ENCODE measurements at places on chromosomes 3 and 15.
A peak's percentile ranks its signal among the peaks of the same experiment; 100 is the strongest.

DNA sequence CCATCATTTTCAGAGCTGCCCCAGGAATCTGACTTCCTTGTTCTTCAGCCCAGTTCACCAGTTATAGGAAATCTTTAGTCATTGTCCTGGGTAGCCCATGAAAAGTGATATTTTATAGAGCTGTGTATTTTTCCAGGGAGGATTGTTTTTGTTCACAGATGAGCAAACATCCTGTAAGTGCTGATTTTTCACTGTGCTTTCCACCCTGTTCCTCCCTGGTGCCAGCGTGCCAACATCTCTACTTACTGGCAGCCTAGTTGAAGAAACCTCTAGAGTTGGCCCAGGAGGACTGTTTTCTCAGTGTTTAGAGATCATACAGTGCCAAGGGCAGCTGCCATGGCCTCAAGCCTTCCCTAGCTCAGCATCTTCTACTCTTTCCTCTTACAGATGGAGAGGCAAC, 41.3 kb downstream of the ST6GAL1 start:
- DNase-seq, result no peak

DNA sequence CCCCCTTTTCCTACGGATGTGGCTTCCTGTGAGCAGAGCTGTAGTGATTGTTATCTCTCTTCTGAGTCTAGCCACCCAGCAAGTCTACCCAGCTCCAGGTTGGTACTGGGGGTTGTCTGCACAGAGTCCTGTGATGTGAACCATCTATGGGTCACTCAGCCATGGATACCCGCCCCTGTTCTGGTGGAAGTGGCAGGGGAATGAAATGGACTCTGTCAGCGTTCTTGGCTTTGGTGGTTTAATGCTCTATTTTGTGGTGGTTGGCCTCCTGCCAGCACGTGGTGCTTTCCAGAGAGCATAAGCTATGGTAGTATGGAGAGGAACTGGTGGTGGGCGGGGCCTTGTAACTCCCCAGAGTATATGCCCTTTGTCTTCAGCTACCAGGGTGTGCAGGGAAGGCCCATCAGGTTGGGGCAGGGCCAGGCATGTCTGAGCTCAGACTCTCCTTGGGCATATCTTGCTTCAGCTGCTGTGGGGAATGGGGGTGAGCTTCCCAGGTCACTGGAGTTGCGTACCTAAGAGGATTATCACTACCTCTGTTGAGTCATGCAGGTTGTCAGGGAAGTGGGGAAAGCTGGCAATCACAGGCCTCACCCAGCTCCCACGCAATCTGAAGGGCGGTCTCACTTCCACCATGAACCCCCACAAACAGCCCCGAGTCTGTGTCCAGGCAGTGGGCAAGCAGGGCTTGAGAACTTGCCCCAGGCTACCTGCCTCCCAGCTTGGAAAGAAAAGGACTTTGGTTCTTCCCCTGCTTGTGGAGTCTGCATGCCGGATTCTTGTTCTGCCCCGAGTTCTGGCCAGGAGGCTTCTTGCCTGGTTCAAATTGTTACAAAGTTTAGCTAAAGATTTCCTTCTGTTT, 9.0 kb upstream of the ADGRG7 start:
- no peak for DNase-seq

DNA sequence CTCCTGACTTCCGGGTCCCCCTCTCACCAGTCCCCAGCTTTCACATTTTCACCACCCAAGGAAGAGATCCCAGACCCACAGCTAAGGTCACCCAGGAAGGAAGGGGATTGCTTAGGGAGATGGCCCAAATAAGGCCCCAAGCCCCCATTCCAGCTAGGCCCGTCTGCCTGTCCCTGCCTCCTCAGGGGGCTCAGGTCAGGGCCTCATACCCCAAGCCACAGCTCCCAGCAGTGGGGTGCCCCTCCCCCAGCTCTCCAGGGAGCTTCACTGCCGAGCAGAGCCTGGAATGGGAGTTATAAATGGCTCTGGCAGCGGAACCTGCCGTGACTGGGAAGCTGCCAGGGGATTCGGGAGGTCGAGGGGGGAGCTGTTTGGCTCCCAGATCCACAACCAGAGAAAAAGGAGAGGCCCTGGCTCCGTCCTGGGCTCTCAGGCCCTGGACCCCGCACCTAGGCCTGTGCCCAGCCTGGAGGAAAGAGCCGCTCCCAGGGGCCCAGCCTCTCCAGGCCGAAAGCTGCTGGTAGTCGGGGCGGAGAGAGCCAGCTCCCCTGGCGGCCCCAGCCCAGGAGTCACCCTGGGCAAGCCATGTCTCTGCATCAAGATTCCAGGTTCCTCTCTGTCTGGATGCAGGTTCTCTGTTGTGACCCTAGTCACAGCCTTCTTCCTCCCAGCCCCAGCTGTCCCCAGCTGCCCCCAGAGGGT, 550 bp downstream of the CCDC9B start:
- DNase-seq, result peak; percentile 73

DNA sequence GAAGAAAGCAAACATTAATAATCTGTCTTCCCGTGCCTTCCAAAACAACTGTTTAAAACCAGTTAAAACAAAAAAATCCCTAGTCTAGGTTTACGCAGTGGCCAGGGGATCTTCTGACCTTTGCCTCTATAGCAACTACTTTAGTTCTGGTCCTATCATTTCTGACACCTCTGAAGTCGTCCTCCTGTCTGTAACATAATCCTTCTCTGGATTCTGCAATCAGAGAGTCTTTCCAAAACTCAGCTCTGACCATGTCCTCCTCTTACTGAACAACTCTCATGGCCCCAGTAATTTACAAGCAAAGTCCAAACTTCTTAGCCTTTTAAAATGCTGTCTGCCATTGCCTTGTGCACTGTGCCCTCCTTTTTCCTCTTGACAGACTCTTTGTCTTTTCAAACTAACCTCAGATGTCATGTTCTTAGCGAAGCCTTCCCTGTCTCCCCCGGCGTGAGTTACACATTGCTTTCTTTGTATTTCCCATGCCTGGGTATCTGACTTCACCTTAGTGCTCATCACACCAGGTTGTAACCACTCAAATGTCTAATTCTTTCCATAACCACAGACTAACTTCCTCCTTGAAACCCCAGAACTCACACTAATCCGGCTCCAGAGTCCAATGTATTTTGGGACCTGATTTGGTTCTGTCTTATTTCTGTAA, 105.2 kb upstream of the BNIP2 start:
- no peak for DNase-seq

DNA sequence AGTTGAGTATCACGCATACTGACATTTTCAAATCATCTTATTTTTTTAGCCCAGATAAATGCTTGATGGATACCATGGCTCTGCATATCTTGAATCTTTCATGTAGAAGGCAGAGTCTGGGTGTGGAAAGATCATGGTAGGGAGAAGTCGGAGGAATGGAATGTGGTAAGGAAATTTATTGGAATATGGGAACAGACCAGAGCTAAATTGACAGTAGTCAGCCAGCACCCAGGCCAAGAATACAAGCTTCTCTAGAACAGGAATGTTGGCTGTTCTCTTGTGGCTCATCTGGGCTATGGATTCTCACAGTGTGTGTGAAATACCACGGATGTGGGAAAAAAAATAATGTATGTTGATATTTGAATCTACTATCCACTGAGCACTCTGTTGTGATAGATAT, 305.7 kb upstream of the COL8A1 start:
- DNase-seq, result peak; percentile 47

DNA sequence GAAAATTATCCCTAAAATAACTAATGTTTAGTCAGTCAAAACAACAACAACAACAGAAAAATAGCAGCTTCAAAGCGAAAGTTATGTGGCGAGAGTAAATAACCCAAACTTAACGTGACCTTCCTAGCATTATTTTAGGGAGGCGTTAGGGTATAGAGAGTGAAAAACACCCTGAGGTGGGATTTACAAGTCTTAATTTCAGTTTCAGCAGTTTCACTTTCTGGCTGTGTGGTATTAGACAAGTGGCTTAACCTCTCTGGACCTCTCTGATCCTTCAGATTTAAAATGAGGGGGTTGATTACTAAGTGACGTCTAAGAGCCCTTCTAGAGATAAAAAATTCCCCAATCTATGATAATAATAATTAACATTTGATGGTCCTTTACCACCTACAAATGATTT, 291.2 kb downstream of the ZBTB20 start:
- DNase-seq, result no peak
